Esophagus mucosa (tissue), 1 donor: ENCODE measurements at places on chromosomes 12 and 14. TPM values are rescaled to one million over a fixed set of nuclear protein-coding genes. Genes with fewer than 3 reads are reported as not detected.

MYBPC1 gene
- total RNA-seq, result 0.40 TPM

ERP27 gene
- 4.5 TPM for total RNA-seq

CLEC2A gene
- not detected for total RNA-seq

ZNF219 gene
- total RNA-seq, result 40.4 TPM

CD27 gene
- 0.40 TPM for total RNA-seq

HOXC10 gene
- total RNA-seq, result 0.64 TPM

RNASE3 gene
- total RNA-seq, result not detected

VDR gene
- 18.0 TPM for total RNA-seq

BCL7A gene
- total RNA-seq, result 2.3 TPM

GALNT6 gene
- 13.4 TPM for total RNA-seq

PARP2 gene
- total RNA-seq, result 14.1 TPM

CEBPE gene
- total RNA-seq, result not detected

NFATC4 gene
- total RNA-seq, result 3.4 TPM

SERPINA10 gene
- total RNA-seq, result not detected

ATP23 gene
- total RNA-seq, result 7.6 TPM

IL23A gene
- 1.8 TPM for total RNA-seq
